Activated CD4-positive, alpha-beta T cell treated with anti-CD3 and anti-CD28 coated beads, Interleukin-2, amount 10 ng/mL, durations not matched to agents 7 days and 5 days (primary cell): ENCODE measurements at places on chromosomes 4 and X. TPM values are rescaled to one million over a fixed set of nuclear protein-coding genes. Genes with fewer than 3 reads are reported as not detected.

DNA sequence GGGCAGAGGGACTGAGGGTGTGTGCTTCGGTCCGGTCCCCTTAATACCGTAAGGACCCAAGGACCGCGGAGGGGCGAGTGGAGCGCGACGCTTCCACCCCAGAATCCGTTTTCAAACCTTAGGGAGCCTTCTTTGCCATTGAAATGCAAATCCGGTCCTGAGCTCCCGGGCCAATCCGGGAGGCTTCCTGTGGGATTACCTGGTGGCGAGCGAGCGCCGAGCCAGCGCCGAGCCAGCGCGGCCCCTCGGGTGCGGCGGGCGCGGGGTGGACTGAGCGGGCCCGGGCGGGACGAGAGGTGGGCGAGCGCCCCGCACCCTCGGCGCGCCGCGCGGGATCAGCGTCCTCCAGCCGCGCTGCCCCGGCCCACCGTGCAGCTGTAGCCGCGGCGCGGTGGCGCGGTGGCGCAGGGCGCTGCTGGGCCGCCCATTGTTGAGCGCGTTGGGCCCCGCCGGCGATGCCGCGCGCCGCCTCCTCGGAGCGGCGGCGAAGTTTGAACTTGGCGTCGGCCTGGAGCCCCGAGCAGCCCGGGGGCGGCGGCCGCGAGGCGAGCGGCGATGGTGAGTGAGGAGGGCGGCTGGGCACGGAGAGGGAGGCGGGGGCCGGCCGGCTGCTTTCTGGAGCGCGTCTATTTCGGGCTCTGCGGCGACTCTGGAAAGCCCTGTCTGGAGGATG is 208.7 kb downstream of the SOWAHB start:
- no peak for DNase-seq

DNA sequence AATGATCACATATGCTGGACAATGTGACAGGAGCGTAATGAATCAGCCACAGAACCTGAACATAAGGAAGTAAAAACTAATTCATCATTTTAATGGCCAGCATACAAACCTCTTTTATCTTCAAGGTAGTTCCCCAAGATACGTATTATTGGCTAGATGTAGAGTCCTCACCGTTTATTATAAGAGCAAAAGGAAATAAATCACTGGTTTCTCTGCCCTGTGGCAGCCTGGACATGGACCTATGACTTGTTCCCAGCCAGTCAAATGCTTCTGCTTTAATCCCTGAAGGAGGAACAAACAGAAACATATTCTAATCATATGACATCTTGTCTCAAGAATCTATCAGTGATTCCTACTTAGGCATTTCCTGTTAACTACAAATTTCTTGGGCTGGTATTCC is 86.8 kb upstream of the FAM241A start:
- no peak for DNase-seq

DNA sequence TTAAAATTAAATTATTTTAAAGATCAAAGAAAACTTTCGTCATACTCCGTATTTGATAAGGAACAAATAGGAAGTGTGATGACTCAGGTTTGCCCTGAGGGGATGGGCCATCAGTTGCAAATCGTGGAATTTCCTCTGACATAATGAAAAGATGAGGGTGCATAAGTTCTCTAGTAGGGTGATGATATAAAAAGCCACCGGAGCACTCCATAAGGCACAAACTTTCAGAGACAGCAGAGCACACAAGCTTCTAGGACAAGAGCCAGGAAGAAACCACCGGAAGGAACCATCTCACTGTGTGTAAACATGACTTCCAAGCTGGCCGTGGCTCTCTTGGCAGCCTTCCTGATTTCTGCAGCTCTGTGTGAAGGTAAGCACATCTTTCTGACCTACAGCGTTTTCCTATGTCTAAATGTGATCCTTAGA is at the start of gene CXCL8:
Gene CXCL8, plus strand, starts transcription at position 217 of the 426 bp plus-strand sequence. Its CDS starts 90 bp downstream, at position 307.
- DNase-seq: no peak

GRCh38 chr4:120755864-120756263 is 166.7 kb downstream of the PRDM5 start:
- DNase-seq: no peak

- DNase-seq: no peak
These were observed 29.0 kb upstream of the GPM6B start for GRCh38 chrX:13845721-13846378.

DNA sequence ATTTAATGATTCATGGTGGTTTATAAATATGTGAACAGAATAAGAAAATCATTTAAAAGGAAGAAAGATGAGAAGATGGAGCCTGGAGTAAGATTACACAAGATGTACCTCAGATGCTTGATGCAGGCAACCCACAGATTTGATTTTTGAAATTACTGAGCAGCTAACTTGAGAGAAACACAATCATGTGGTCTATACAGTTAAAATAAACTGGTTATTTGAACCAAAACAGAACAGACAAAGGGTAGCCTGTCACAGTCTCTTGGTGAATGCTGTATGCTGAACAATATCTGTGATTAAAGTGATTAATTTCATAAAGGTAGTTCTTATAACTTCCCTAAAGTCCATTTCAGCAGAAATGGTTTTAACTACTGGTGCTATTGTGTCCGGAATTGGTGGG is 4.2 kb downstream of the PI4K2B start:
- DNase-seq: no peak

DNA sequence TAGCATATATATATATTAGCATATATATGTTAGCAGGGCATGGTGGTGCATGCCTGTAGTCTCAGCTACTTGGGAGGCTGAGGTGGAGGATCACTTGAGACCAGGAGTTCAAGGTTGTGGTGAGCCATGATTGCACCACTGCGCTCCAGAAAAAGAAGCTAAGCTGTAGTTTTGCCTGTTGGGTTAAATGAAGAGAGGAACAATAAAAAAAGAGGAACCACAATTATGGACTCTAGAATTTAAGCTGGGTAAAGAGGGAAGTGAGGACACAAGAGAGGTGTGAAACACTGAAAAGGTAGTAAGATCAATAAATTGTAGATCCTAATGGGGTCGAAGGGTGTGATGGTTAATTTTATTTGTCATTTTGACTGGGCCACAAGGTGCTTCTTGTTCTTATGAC is 40.5 kb upstream of the HSD17B10 start:
- no peak for DNase-seq

DNA sequence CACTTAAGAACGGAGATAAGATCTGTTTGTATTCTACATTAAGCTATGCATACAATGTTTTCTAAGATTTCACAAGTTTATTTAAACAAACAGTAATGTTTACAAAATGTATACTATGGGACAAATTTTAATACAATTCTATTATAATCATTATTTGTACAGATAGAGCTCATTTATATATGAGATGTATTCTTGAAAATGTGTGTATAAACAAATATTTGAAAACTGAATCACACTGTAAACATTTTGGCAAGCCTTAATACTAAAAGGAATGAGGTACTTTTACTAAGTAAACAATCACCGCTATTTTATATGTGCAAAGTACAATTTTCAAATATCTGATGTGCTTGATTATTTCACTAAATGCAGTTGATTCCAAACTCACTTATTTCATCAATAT is 119.2 kb upstream of the MAB21L2 start:
- DNase-seq: no peak

- no peak for DNase-seq
These were observed 141.6 kb downstream of the PCDH18 start for GRCh38 chr4:137390707-137391106.

- DNase-seq: no peak
These were observed 81.7 kb upstream of the ARHGAP24 start for GRCh38 chr4:85393201-85393600.

- peak; percentile 24 for DNase-seq
These were observed 9.4 kb downstream of the FNIP2 start for GRCh38 chr4:158778156-158778711.

GRCh38 chrX:25285598-25285997 is 269.8 kb upstream of the ARX start:
- no peak for DNase-seq

DNA sequence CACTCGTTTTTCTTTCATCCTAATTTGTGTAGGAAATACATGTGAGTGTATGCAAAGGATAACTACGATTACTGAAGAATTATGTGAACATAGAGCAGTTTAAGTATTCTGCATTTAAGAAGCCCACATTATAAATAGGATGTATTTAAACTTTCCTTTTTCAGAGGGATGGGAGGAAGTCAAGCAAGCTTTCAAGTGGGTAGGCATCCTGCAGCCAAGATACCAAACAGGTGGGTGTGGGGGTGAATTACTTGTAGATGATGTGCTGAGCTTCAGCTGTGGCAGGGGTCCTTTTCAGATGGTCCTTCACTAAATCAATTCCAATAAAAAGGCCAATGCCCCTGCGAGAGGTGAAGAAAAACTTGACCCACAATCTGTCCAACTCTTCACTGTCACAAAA is 16.3 kb downstream of the ETNPPL start:
- DNase-seq: no peak

GRCh38 chrX:76172325-76172893 is 453 bp upstream of the PBDC1 start:
- no peak for DNase-seq

- no peak for DNase-seq
These were observed 250.5 kb downstream of the TLL1 start for GRCh38 chr4:166123546-166123945.

DNA sequence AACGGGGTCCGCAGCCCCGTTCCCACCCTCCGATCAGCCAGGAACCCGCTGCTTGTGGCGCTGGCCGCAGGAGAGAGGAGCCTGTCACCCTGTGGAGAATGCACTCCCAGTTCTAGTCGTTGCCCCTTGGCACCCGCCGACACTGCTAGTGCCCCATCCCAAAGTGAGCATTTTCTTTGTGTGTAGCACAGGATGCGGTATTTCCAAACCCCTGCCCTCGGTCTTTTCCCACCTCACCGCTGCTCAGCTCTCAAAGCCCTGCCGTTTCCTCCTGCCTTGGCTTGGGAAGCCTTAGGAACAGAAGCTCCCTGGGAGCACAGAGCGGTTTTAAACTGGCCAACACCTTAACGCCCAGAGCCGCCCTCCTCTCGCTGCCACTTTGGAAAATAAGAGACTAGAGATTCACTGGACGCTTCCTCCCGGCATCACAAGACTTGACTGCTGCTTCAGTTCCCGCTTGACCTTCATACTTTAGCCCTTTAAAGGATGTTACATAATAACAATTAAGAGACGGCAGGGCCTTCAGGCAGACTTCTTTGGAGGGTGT is 772 bp downstream of the CYP4V2 start:
- peak; percentile 33 for DNase-seq

DNA sequence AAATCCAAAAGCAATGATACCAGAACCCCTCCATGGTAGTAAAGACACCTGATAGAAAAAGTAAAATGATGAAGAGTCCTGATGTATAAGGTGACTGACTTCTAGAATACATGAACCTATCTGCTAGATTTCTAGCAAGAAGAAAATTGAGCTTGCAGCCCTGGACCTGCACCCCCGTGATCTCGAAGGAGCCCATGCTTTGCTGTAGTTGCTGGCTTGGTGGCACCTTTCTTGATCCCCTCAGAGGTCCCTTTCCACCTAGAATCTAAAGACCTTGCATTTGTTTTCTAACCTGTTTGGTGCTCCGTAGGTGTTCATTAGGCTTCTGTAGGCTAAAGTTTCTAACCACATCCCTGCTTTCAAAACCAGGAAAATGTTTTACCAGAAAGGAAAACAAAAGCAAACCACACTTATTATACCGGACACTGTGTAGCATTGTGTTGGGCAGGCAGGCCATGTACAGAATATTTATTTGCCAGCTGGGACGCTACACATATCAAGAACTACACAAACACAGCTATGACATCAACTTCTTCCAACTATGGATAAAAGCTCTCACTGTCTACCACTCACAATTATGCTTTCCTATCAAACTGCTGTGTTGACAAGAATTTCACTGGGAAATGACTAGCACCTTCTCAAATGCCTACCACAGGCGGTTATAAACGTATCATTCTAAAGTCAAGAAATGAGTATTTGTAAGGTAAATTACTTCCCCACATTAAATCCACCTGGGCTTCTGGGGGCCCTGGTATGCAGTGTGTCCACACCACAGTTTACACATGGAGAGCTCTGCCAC is 316.2 kb downstream of the UNC5C start:
- DNase-seq: no peak

DNA sequence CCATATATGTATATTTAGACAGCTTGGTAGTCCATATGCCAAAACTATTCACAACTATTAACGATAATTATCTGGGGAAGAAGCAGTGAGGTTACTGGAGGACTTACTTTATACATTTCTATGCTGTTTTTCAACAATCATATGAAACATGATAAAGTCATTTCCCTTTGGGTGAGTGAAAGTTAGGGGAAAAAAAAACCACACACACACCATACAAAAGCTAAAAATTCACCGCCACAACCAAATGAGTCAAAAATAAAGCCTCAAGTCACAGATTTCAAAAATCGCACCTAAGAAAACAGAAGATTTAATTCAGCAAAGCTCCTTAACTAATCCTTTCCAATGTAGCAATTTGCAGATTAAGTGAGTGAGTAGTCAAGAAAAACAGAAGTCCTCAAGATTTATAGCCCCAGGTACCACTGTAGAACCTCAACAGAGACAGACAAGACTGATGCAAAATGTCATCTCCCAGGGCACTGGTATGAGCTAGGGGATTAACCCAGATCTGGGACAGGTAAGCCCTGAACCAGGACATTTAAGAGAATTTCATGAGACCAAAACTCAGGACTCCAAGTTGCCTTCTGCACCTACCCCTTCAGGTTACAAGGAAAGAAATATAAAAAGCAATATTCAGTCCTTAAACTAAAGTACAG is 35.1 kb downstream of the SYTL4 start:
- no peak for DNase-seq

GRCh38 chr4:102620697-102621497 is 119.7 kb downstream of the NFKB1 start:
- DNase-seq: no peak

DNA sequence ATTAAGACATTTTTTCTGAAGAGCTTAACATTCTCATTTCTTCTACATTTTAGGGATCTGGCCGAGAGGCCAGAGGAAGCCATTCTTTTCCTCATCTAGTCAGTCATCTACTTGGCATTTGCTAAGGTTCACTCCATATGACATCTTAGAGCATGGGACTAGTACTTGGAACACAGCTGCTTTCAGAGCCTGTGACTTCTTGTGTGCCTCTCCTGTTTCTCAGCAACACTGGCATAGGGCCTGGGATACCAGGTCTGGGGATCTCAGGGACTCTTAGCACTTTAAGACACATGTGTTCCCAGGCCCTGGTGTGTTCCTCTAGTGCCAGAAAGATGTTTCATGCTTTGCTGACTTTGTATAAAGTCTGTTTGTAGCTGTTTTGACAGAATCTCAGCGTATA is 7.3 kb downstream of the PLP1 start:
- no peak for DNase-seq

- DNase-seq: no peak
These were observed 7.1 kb downstream of the CCDC160 start for GRCh38 chrX:134244043-134244442.

GRCh38 chrX:9370893-9371292 is 94.0 kb upstream of the TBL1X start:
- DNase-seq: no peak

GRCh38 chrX:34585561-34585960 is 71.5 kb downstream of the TMEM47 start:
- DNase-seq: no peak

RAB9B gene
- 0.40 TPM for total RNA-seq

BRS3 gene
- total RNA-seq: not detected

TLR8 gene
- not detected for total RNA-seq

IL2 gene
- 0.84 TPM for total RNA-seq

SULT1E1 gene
- not detected for total RNA-seq

COX7B2 gene
- total RNA-seq: not detected

HTR2C gene
- not detected for total RNA-seq

REPS2 gene
- not detected for total RNA-seq

WDR19 gene
- total RNA-seq: 10.0 TPM

GLRA2 gene
- total RNA-seq: not detected

CFI gene
- not detected for total RNA-seq
